ENCODE measurements at places on chromosomes 1 and 21.

DNA sequence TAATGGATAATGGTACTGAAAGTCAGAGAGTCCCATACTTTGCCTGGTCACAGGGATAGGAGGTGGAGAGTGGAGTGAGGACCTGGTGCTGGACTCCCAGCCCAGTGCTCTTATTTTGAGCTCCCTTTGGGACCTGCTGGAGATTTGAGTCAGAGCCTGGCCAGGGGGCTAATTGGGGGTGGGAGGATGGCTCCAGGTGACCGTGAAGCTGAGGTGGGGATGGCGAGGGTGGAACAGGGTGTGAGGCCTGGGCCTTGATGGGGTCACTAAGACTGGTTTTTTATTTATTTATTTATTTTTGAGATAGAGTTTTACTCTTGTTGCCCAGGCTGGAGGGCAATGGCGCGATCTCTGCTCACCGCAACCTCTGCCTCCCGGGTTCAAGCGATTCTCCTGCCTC, 17.8 kb downstream of the AMPD2 start:
- DNase-seq = no peak

DNA sequence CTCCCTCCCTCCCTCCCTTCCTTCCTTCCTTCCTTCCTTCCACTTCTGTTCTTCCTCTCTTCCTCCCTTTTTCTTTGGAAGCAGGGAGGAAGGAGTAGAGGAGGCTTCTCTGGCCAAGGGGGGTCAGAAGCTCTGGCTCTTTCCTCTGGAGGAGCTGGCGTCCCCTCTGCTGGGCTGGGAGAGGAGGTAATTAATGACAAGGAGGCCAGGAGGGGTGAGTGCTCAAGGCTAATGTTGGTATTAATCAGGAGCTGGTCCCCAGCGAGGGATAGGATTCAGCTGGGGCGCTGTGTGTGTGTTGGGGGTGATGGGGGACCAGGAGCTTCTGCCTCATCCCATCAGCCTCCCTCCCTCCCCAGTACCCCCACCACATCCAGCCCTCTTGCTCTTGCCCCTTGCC, 6.2 kb upstream of the PEAR1 start:
- no peak for DNase-seq

GRCh38 chr1:62333441-62333840, 14.2 kb upstream of the KANK4 start:
- peak; percentile 12 for DNase-seq

GRCh38 chr1:232250838-232251237, 379.1 kb downstream of the SIPA1L2 start:
- no peak for DNase-seq

- no peak for DNase-seq
Measured at GRCh38 chr1:212288615-212289014, 3.4 kb downstream of the PPP2R5A start.

GRCh38 chr1:231866392-231867331, 240.1 kb downstream of the DISC1 start:
- DNase-seq = no peak

- DNase-seq = no peak
Measured at GRCh38 chr1:30353637-30354036, 369.7 kb downstream of the MATN1 start.

- no peak for DNase-seq
Measured at GRCh38 chr21:28783641-28784185, 209.0 kb downstream of the LTN1 start.

DNA sequence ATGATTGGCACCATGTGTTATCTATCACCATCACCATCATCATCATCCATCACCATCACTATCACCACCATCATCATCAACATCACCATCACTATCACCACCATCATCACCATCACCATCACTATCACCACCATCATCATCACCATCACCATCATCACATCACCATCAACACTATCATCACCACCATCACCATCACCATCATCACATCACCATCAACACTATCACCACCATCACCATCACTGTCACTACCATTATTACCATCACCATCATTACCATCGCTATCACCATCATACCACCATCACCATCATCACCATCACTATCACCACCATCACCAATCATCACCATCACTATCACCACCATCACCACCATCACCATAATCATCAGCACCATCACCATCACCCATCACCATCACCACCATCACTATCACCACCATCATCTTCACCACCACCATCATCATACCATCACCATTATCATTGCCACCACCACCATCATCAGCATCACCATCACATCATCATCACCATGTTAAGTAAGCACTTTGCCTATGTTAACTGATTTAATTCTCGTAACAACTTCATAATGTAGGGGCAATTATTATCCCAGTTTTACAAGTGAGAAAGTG, 112.8 kb downstream of the LIPI start:
- DNase-seq = no peak

GRCh38 chr21:32521736-32522355, 63.5 kb downstream of the TCP10L start:
- DNase-seq = no peak

GRCh38 chr1:6790146-6790545, 4.9 kb downstream of the CAMTA1 start:
- no peak for DNase-seq

DNA sequence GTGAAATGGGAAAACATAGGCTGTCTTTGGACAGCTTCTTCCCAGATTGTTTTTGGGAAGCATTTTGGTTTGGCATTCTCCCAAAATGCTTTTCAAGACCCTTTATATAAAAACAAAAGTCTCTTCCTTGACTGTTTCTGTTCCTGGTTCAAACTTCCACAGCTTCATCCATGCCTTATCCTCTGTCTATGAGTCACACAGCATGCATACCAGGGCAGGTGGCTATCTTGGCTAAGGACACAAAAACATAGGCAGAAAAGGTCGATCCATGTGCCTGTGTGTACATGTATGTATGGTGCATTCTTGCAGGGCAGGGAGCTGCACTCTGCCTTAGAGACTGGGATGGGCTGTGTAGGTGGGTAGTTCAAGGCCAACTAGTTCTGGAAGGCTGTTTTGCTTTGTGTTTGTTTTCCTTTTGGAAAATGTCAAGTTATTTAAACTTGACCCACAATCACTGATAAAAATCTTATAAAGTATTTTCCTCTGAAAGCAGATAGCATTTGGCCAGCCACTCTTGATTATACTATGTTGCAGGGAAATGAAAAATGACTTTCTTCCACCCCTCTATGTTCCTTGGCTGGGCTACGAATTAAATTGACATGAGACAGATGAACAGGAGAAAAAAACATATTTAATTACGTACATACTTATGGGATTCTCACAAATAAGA, 437.0 kb downstream of the SIPA1L2 start:
- no peak for DNase-seq

- DNase-seq = no peak
Measured at GRCh38 chr21:25214676-25215075, 392.6 kb downstream of the MRPL39 start.

DNA sequence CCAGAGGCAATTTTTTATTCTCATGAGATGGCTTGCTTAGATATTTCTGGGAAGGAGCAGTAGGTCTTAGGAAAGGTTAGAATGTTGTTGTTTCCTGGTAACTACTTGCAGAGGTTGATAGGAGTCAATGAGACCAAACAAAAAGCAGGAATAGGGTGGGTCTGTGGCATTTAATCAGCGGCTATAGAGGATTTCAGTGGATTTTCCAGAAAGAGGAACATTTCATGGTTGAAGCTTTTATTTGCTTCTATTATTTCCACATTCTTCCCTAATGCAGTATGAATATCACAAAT, 111.3 kb upstream of the PALMD start:
- DNase-seq = no peak

DNA sequence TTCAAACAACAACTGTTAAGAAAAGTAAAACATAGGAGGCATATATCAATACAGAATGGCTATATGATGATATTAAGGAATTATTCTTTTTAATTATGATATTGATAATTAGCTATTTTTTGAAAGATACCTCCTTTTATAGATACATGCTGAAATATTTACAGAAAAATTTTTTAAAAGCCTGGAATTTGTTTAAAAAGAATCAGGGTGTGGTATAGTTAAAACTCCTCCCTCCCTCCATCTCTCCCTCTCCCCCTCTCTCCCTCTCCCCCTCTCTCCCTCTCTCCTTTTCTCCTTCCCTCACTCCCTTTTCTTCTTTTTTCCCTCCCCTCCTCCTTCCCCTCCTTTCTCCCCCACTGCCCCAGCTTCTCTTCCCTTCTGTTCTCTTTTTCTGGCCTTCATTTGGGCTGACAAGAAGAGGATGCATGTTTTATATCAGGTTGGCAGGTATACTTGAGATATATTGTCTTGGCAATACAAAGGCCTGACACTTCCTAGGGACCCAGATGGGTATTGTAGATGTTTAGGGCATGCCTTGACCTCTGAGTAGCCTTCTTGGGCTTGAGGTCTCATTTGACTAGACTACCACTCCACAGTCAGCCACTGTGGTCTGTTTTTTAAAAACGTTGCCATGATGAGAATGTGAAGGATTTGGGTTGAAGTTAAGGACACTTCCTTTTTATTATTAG, 124.5 kb downstream of the FGGY start:
- no peak for DNase-seq

DNA sequence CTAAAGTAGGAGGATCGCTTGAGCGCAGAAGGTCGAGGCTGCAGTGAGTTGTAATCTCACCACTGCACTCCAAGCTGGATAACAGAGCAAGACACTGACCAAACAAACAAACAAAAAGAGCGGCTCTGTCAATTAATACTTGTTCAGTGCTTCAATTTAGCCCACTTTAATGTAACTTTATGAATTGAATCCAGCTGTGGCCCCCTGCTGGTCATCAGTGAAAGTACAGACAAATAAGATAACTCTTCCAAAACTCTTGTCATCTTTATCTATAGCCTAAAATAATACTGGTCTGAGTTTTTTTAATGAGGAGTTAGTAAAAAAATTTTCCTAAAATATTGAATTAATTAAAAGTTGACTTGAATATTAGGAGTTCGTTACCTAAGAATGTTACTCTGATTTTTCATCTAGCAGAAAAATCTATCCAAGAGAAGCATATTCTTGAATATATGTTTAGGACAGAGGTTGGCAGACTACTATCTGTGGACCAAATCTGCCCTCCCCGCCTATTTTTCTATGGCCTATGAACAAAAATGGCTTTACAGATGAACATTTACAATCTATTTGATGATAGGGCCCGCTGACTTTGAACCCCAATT, 26.1 kb downstream of the ATP5PF start:
- DNase-seq = peak; percentile 9

- DNase-seq = no peak
Measured at GRCh38 chr1:94079989-94080388, 41.0 kb downstream of the ABCA4 start.

GRCh38 chr1:195202241-195202640, 1406.0 kb downstream of the KCNT2 start:
- DNase-seq = no peak

- no peak for DNase-seq
Measured at GRCh38 chr21:29961291-29962027, 21.7 kb upstream of the GRIK1 start.

DNA sequence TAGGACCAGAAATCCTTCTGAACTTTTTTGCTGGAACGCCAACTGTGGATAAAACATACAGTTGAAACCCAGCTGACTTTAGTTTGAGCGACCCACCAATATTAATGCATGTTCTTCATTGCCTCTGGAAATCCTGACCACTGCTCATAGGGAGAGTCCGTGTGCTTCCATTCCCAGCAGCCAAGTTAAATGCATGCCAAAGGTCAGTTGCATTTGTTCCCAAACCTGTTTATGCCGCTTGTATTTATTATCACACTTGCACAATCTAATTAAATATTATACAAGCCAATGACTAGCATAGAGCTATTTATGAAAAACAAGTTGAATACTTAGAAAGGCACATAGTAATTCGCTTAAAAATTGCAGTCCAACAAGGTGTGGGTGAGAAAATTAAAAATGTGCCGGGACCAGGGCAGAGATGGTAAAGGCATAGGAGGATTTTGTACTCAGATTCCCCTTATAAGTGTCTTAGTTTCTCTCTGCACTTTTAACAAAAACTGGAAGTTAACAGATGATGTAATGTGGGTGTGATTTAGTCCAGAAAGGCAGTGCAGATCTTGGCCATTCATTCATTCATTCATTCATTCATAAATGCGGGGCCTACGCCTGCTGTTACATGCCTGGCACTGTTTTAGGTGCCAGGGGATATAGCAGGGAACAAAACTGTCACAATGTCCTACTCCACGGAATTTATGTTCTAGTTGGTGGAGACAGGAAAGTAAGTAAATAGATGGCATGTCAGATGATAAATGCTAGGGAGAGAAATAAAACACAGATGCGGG, 99.7 kb downstream of the PRDM2 start:
- no peak for DNase-seq

GRCh38 chr1:151829352-151830046, 2.1 kb downstream of the RORC start:
- no peak for DNase-seq

DNA sequence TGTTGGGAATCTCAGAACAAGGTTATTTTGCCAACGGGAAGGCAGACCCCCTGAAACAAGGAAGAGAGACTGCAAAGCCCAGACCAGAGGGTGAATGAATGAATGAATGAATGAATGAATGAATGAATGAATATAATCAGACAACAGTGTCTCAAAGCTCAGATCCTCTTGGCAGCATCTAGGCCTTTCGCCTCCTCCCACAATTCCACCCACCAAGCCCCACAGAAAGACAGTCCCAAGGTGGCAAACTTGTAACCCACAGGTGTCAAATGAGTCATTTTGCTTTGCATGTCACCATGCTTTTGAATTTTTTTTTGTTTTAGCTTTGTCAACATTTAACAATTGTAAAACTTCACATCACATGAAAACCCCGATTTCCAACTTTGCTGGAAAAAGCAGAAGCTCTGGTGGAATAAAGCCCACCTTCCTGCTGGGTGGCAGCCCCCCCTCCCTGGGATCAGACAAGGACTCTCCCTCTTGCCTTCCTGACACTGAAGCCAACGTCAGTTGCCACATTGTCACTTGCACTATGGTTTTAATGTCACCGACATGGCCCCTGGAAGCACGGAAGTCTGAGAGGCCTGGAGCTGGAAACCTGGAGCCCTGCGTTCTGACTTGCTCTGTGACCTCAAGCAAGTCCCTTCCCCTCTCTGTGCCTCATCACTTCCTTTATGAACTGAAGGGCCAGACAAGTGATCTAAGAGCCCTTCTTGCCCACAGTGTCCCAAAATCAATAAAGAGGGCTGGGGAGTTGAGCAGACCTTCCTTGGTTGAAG, 134.6 kb upstream of the RUNX3 start:
- no peak for DNase-seq

DNA sequence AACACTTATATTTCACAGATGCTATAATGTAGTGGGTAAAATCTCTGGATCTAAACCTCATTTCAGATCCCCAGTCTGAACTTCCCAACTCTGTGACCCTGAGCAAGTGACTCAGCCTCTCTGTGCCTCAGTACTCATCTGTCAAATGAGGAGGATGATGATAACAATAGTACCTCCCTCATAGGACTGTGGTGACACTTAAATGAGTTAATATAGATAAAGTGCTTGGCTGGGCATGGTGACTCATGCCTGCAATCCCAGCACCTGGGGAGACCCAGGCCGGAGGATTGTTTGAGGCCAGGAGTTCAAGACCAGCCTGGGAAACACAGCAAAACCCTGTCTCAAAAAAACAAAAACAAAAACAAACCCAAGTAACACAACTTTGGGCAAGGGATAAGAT, 4.7 kb upstream of the ECE1 start:
- no peak for DNase-seq

GRCh38 chr1:79235301-79236002, 228.9 kb upstream of the ADGRL4 start:
- DNase-seq = no peak

GRCh38 chr21:42162831-42163510, 56.0 kb upstream of the ABCG1 start:
- DNase-seq = no peak

Data from T1000 (cell line).